ENCODE measurements at places on chromosomes 11 and 22.
A peak's percentile ranks its signal among the peaks of the same experiment; 100 is the strongest.

GRCh38 chr22:21855676-21856075 is 11.8 kb downstream of the MAPK1 start:
- DNase-seq = no peak

GRCh38 chr11:117381481-117382387 is 54.1 kb downstream of the CEP164 start:
- DNase-seq = no peak

DNA sequence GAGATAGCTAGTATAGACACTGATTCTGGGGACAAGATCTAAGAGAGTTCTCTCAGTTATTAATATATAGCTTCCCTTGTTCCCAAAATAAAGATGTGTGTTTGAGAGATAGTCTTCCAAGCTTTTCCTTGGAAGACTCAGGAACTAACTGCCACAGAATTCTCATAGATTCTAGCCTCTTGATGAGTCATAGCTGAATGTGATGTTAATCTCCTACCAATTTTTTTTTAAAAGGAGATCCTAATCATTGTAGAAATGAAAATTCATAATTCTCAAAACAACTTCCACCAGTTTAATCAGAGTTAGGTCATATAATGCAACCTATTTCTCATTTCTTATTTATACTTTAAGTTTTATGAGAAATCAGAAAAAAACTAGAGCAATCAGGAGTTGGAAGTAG is 148.8 kb downstream of the JRKL start:
- DNase-seq = no peak

GRCh38 chr22:32237906-32238305 is 17.2 kb downstream of the SLC5A4 start:
- no peak for DNase-seq

DNA sequence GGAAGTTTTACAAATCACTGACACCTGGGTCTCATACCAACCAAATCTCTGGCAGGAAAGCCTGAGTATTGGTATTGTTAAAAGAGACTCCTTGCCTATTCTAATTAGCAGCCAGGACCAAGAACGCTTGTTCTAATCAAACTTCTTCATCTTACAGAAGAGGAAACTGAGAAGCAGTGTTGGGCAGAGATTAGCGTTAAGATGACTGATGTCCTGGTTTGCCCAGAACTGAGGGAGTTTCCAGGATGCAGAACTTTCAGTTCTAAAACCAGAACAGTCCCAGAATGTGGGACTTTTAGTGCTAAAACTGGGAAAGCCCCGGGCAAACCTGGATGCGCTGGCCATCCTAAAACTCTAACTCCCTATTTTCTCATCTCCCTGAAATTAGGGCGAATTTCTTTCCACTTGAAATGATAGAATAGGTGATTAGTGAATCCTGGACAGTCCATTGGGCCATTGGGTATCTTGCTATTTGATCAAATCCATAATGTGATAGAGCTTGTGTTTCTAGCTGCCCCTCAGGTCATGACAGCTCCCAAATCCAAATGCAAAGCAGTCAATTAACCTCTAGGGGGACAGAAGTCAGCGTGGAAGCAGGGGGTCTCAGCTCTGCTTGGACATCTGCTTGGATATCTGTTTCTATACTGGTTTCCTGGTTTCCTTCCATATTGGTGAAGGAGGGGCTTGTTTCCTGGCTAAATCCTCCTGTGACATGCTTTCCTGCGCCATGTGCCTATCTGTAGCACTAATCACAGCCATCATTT is 16.0 kb upstream of the TMPRSS13 start:
- DNase-seq = no peak

DNA sequence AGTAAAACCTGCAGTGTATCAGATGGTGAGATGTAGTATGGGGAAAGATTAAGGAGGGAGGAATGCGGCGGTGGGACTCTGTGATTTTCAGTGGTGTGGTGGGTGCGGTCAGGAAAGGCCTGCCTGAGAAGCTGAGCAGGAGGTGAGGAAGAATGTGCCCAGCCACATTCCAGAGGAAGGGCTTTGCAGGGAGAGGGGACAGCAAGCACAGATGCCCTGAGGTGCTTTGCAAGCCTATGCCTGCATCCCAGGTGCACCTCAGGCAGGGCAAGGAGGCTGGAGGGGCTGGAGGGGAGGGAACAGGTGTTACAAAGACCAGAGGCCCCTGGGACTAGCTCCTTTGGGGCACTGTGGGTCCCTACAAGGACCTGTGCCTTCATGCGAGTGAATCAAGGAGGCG is 42.1 kb downstream of the MYO7A start:
- DNase-seq = no peak

GRCh38 chr11:119237515-119237914 is 31.4 kb downstream of the CBL start:
- DNase-seq = no peak

DNA sequence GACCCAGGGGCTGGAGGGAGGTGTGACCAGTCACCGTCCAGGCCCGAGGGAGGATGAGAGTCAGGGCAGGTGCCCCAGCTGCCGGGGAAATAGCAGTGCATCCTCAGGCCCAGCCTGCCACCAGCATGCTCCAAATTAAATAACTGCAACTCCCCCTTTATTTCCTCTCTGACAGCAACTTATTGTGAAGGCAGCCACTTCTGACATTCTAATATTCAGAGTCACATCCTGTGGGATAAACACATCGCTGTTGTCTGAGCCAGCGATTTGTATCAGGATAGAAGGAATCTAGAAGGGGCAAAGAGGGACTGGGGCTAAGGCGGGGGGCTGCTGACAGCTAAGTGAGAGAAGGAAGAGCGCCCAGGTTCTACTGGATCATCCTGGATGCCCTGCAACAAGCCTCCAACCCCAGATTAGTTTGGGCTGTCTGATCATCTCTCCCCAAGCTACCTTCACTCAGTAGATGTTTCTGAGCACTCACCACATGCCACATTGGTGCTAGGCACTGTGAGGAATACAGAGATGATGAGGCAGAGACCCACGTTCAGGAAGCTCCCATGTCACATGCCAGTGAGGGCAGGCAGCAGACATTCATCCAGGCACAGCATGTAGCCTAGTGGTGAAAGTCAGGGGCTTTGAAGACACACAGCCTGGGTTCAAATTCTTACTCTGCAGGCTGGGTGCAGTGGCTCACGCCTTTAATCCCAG is 214.1 kb downstream of the BUD13 start:
- DNase-seq = no peak

DNA sequence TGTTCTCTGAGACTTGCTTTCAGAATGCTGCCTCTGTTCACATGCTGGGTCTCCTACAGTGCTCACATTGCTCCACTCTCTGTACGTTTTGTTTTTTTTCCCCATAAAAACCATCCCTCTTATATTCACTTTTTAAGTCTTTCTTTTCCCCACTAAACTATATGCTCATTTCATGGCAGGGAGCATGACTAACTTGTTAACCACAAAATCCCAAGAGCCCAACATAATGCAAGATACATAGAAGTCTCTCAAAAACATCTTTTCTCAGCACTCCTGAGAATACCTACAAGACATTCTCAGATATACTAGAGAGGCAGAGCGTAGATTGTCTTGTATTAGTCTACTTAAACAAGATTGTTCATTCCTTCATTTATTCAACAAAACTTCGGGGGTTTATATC is 73.3 kb downstream of the FAM76B start:
- DNase-seq = no peak

DNA sequence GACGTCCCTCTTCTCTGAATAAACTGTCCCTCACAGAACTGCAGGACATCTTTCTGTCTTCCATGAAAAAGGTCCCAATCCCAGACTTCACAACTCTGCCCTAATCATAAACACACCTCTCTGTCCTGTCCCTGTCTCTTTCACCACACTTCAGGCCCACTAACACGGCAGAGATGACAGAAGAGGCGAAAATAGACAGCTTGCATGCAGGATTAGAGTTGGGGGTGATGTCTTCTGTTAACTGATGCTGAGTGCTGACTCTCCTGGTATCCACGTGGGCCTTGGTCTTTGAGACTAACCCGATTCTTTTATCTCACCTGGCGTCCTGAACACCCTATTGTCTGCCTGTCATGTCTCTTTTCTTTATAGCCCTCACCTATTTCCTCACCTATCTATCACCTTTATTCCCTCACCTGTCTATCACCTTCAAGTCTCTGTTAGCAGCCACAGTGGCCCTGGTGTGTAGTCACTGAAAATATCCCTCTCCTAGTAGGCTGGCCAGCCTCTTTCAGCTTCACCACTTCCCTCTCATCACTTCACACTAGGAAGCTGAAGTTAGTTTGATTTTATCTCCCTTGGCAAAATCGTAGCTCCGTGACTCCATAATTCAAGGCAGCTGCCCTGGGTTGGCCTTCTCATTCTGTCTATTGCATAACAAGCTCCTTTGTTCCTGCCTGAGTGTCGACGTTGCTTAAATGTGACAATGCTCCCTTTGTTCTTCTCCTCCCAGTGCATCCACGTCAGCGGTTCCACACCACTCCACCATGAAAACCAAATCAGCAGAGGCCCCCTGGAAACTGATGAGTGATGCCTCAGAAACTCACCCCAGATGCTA is 30.6 kb upstream of the DRD2 start:
- DNase-seq = no peak

- DNase-seq = peak; percentile 97
These were observed at the start of gene STARD10 for GRCh38 chr11:72793425-72794367. Gene STARD10, minus strand, starts transcription at chr11:72794047. Its CDS starts 12,866 bp downstream, at chr11:72781181.

DNA sequence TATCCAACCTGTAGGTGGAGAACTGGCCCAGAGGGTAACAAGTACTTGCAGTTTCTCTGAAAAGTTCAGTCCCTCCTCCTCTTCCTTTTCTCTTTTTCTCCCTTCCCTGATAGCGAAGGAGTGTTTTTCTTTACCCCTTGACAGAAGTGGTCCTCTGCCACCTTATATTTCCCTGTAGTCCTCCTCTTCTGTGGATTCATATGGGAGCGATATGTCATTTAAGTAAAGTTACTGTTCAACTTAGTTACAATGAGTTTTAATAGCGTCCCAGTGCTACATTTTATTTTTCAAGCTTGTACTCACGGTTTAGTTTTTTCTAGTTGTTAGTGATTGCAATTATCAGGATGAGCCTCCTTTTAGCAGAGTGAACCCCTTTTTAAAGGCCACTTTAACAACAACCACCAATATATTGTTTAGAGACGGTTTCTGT is 1.4 kb downstream of the PCF11 start:
- DNase-seq = no peak

- no peak for DNase-seq
These were observed 35.5 kb downstream of the SLC22A9 start for GRCh38 chr11:63405114-63405513.

DNA sequence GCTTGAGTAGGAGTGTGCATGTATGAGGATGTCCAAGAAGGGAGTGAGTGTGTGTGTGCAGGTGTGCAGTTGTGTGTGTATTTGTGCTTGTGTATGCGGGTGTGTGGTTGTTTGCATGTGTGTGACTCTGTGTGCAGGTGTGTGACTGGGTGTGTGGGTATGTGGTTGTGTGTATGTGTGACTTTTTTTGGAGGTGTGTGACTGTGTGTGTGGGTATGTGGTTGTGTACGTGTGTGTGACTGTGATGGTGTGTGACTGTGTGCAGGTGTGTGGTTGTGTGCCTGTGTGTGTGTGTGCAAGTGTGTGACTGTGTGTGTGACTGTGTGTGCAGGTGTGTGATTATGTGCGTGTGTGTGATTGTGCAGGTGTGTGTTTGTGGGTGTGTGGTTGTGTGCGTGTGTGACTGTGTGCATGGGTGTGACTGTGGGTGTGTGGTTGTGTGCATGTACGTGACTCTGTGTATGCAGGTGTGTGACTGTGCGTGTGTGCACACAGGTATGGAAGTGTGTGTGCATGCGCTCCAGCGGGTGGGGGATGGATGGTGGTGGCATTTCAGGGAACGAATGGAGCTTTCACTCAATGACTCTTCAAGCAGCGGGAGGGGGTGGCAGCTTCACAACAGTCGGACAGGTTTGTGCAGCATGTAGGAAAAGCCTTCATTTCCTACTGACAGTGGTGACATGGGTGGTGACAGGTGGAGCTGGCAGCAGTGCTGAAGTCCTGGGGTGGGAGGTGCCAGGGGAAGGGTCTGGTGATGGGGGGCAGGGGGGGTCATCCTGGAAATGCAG is 47.6 kb downstream of the CACNA1I start:
- no peak for DNase-seq

- DNase-seq = no peak
These were observed 4.0 kb upstream of the MCAM start for GRCh38 chr11:119320776-119321524.

GRCh38 chr11:69874178-69874983 is 55.2 kb upstream of the FGF3 start:
- DNase-seq = no peak

DNA sequence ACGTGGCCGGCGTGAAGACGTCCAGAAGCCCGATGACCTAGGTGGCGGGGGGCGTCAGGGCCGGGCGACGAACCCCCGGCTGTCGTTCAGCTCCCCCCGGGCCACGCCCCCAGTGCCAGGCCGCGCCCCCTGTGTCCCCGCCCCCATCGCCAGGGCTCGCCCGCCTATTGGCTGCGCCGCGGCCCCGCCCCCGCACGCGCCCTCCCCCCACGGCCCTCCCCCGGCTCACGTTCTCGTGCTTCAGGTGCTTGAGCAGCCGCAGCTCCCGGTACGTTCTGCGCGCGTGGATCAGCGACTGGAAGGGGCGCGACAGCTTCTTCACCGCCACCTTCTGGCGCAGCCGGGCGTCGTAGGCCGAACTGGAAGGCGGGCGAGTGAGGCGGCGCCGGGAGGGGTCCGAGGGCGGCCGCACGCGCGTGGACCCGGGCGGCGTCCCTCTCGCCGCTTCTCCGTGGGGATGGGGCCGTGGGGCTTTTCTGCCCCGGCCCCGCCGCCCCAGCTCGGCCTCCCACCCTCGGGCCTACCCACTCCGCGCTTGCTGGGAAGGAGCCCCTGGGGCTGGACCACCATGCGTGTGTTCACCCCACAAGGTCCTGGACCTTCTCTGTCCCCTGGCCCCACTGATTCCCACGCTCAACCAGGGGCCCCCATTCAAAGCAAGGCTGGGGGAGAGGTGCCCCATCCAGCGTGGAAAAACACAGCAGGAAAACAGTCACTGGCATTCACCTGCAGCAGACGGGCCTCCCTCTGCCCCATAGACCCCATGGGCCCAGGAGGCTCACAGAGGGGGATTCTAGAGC is 2.4 kb downstream of the MAPK11 start:
- no peak for DNase-seq

GRCh38 chr22:21626735-21627469 is 2.9 kb downstream of the YDJC start:
- peak; percentile 77 for DNase-seq

GRCh38 chr11:120352405-120352804 is 16.2 kb downstream of the ARHGEF12 start:
- DNase-seq = no peak

DNA sequence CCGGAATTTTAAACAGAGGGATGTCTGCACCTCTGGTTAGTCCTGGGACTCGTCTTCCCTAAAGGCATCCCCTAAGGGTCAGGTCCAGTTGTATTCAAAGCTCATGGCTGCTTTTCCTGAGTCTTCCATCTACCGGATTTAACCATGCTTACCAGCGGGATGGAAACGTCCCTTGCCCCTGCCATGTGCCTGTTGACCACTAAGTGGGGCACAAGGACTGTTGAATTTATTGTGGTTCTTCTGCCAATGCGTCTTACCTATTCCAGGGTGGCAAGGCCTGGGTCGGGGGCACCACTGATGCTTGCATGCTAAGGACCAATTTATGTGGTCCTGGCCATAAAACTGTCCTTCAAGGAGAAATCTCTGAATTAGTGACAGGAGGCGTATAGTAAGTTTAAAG is 25.6 kb downstream of the ANKRD42 start:
- DNase-seq = no peak

GRCh38 chr11:27217948-27218420 is 145.0 kb downstream of the CCDC34 start:
- peak; percentile 91 for DNase-seq
